Midbrain (tissue), 1 donor: ENCODE measurements at places on chromosomes 5 and 9.

DNA sequence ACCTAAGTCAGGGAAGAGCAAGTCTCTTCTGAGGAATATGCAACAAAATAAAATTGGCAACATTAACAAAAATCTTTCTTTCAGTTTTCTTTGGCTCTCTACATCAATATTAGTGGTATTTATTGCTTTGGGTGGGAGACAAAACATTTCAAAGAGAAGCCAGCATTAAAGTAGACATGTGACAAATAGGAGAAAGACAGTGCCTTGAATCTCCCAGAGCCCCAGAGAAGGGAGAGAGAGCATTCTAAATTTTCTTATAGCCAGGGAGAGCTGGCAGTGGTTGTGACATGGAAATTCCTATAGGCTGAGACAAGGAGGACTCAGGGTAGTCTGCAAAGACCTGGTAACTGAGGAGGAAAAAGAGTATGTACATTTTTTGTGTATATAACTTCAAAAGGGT, 79.4 kb upstream of the NREP start:
- no peak for DNase-seq

DNA sequence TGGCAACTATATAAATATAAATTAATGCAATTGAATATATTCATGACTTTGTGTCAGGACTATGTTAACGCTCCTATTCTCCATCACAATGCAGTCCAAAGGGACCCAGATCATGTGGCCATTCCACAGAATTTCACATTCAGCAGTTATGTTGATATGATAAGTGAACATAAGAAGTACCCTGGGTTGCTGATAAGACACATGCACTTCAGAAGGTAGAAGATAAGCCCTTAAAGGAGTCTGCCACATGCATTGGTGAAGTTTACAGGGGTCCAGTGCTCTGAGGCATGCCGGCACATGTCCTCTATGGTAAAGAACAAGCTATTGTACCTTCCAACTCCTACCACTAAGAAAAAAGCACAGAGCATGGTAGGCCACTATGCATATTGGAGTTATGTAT, 76.4 kb downstream of the PHAX start:
- no peak for DNase-seq

GRCh38 chr9:90612957-90613356, 29.7 kb downstream of the DIRAS2 start:
- DNase-seq: no peak

DNA sequence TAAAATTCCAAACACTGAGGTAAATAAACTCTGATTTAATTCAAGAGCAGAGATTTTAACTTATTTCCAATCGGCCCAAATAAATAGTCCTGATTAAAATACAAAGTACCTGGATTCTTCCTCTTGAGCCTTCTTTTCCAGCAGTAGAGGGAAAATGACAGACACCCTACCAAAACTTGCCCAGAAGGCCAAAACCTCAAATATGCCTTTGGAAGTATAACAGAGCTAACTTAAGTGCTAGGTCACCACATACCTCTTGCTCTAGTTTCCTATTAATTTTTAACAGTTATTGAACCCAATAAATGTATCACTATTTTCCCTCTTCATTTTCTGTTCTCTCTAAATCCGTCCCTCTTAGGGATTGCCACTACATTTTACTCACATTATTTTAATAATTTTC, 1.4 kb downstream of the BAAT start:
- no peak for DNase-seq

GRCh38 chr9:114718801-114719221, 36.8 kb upstream of the TEX48 start:
- DNase-seq: no peak

- no peak for DNase-seq
Observed at GRCh38 chr9:5896863-5897262, 6.2 kb downstream of the MLANA start.

GRCh38 chr5:14674983-14675854, 10.7 kb downstream of the OTULIN start:
- no peak for DNase-seq

DNA sequence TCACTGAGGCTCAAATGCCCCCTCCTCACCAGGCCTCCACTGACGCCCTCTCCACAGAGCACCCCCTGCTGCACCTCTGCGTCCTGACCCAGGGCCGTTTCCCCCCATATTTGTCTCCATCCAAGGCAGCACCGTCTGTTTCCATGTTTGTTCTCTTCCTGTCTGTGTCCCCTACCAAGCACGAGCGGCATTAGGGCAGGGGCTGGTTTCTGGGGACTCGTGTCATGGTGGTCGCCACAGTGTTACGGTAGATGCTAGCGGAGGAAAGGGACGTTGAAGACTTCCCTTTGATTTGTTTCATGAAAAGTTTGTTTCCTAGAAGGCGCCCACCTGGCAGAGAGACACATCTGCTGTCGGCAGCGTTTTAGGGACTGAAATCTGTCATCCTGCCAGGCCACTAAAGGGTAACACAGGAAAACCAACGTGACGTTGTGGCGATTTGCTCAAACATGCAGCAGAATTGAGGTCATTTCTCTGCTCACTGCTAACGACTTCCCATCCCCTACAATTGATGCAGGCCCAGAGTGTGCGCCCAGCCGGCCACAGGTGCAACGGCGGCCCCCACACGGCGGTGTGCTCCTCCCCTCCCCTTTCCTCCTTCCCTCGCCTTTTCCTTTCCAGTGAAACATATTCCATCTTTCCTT, 79.3 kb upstream of the IRX4 start:
- DNase-seq: no peak

- DNase-seq: no peak
Observed at GRCh38 chr9:35464141-35465025, 25.5 kb upstream of the RUSC2 start.

DNA sequence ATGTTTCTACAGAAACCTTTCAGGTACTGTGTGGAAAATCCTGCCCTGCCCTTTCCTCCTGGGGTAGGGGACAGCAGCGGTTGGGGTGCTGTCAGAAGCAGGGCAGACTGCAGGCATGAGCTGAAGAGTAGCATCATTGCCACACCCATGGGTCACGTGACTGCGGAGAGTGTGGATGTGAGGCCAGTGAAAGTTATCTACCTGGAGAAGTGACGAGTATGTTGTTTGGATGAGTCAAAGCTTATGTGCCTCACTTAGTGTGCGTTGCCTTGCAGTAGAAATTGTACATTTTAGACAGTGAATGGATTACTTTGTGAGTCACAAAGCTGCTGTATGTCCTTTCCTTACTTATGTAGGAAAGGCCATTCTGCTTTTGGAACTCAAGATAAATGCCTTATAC, 21.7 kb upstream of the ACTBL2 start:
- no peak for DNase-seq
